ENCODE measurements at places on chromosomes 11 and 22.

DNA sequence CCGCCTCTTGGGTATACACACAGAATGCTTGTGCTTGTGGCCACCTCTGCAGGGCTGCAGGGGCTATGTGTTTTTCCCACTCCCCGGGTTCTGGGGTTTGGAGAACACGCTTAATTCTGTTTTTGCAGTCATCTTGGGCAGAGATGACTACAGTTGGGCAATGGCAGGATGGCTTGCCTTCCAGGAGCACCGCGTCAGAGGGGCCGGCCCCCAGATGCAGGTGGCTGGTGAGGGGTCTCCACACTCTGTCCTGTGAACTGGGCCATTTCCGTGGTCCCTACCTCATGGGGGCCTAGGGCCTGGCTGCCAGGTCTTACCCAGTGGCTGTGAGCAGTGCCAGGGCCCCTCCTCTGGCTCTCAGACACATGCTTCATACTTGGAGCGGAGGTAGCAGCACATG lies 68.3 kb downstream of the CTTN start:
- peaks cover 19% of the 10 kb centered on the region for H3K27me3 ChIP-seq
- no peaks in the 10 kb centered on the region for H3K36me3 ChIP-seq
- H3K27ac ChIP-seq = no peak overlapping the region
- no peak for DNase-seq
- no peak overlapping the region for H3K4me3 ChIP-seq

- H3K4me1 ChIP-seq = peaks cover 13% of the 10 kb centered on the region
- no peak for DNase-seq
- peaks cover 55% of the 10 kb centered on the region for H3K27me3 ChIP-seq
- H3K27ac ChIP-seq = no peak overlapping the region
- H3K36me3 ChIP-seq = no peaks in the 10 kb centered on the region
- H3K4me3 ChIP-seq = no peak overlapping the region
Measured at GRCh38 chr11:70226967-70227366, 23.9 kb downstream of the FADD start.

DNA sequence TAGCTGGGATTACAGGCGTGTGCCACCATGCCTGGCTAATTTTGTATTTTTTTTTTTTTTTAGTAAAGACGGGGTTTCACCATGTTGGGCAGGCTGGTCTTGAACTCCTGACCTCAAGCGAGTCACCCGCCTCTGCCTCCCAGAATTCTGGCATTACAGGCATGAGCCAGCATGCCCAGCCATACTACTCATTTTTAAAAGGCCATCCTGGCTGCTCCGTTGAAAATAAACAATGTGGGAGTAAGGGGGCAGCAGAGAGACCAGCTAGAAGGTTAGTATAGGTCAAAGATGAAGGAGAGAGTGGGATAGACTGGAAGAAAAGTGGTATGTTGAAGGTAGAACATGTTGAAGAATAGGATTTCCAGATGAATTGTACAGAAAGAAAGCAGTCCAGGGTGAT lies 17.6 kb upstream of the LIN7C start:
- H3K4me3 ChIP-seq = no peak overlapping the region
- H3K4me1 ChIP-seq = peaks cover 8% of the 10 kb centered on the region
- DNase-seq = peak; percentile 82
- H3K36me3 ChIP-seq = no peaks in the 10 kb centered on the region

DNA sequence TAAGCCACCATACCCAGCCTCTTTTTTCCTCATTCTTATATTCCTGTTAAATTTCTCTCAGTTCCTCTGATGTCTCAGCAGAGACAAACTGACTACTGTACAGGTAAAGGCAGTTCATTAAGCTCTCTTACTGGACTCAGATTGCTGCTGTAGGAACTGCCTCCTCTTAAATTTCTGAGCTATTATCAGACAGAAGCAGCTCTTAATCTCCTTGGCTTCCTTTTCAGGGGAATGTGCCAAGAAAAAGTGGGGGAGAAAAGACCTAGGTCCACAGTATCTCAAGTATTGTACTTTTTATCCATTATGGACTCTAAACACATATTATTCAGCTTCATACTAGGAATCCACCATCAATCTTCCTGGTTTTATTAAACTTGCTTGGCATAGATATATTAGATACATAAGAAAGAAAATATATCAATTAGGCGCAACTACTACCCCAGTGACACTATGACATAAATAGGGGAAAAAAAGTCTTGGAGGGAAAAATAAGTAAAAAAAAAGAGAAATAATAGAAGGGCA lies 26.1 kb downstream of the MRTFA start:
- peaks cover 58% of the 10 kb centered on the region for H3K4me1 ChIP-seq
- H3K27me3 ChIP-seq = no peaks in the 10 kb centered on the region
- no peaks in the 10 kb centered on the region for H3K36me3 ChIP-seq
- no peak overlapping the region for H3K4me3 ChIP-seq

- H3K4me3 ChIP-seq = no peak overlapping the region
- DNase-seq = no peak
- peaks cover 6% of the 10 kb centered on the region for H3K27me3 ChIP-seq
- no peaks in the 10 kb centered on the region for H3K36me3 ChIP-seq
- no peaks in the 10 kb centered on the region for H3K4me1 ChIP-seq
Measured at GRCh38 chr22:47199979-47200272, 437.5 kb downstream of the TBC1D22A start.

DNA sequence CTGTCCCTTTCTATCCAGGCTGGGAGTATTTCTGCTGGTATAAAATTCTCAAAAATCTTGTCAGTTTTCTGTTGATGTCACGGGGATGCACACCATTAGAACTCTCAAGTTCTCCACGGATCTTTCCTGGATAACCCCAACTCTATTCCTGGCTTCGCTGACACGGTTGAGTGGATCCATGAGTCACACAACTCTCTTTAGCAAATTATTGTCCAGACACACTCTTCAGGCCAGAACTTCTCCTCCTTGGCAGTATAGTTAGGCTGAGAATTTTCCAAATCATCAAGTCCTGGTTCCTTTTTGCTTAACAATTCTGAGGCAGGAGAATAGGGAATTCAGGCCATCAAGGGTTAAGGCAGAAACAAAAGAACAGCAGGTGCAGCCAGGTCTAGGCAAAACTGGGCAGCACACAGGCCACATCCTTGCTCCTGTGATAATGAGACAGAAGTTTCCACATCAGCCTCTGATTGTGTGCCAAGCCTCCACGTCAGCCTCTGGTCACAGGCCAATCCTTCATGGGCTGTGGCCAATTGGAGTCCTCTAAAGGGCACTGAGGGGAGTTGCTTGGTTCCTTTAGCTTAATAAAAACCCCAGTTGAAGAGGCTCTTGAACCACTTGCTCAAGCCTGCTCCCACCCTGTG lies 5.7 kb upstream of the ACAT1 start:
- no peak overlapping the region for H3K4me3 ChIP-seq
- peak; percentile 86 for DNase-seq
- no peaks in the 10 kb centered on the region for H3K36me3 ChIP-seq
- H3K4me1 ChIP-seq = peaks cover 41% of the 10 kb centered on the region

GRCh38 chr11:132058211-132058772 lies 687.9 kb downstream of the NTM start:
- no peak overlapping the region for H3K4me3 ChIP-seq
- no peak overlapping the region for H3K27ac ChIP-seq
- DNase-seq = no peak
- no peaks in the 10 kb centered on the region for H3K36me3 ChIP-seq
- H3K4me1 ChIP-seq = peaks cover 42% of the 10 kb centered on the region
- no peaks in the 10 kb centered on the region for H3K27me3 ChIP-seq

DNA sequence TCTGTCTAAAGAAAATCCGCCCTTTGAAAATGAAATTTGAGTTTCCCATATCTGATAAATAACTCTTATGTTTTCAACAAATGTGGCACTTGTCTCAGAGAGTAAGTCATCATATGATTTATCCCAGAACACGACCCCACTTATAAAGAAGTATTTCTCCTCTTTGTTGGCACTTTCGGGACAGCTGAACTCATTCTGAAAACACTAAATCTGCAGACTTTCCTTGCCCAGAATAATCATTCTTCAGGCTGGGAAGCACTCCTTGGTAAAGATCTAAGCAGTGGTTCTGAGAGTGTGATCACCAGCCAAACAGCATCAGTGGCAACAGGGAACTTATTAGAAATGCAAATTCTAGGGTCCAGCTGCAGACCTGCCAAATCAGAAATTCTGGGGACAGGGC lies 532.2 kb upstream of the API5 start:
- no peaks in the 10 kb centered on the region for H3K36me3 ChIP-seq
- H3K4me3 ChIP-seq = no peak overlapping the region
- H3K27me3 ChIP-seq = no peaks in the 10 kb centered on the region
- no peaks in the 10 kb centered on the region for H3K4me1 ChIP-seq

Data from HFFc6 (cell line).